A549 treated with AZD2906 at 1 μM for 4 hours (cell line): ENCODE measurements at places on chromosomes 11 and 22. TPM values are rescaled to one million over a fixed set of nuclear protein-coding genes. Genes with fewer than 3 reads are reported as not detected.

The GLB1L3 gene
- 0.03 to 0.05 TPM (median 0.05 TPM) in 3 of 5 replicates, not detected in the others for total RNA-seq

The MMP7 gene
- total RNA-seq, result 20.6 to 32.5 TPM (median 23.4 TPM) in 5 replicates

The PHETA2 gene
- total RNA-seq, result not detected in 5 replicates

The GPR152 gene
- total RNA-seq, result 0.03 to 0.08 TPM in 2 of 5 replicates, not detected in the others

The CBX6 gene
- total RNA-seq, result 24.8 to 27.3 TPM (median 27.1 TPM) in 5 replicates

The SYT12 gene
- total RNA-seq, result 15.6 to 22.2 TPM (median 19.0 TPM) in 5 replicates

The OR52E2 gene
- not detected in 5 replicates for total RNA-seq

The NELL1 gene
- not detected in 5 replicates for total RNA-seq

The TEAD1 gene
- 52.1 to 80.2 TPM (median 74.6 TPM) in 5 replicates for total RNA-seq

The OR4D9 gene
- total RNA-seq, result not detected in 5 replicates

The OR8A1 gene
- not detected in 5 replicates for total RNA-seq

The MUC2 gene
- total RNA-seq, result 0.04 to 0.24 TPM (median 0.12 TPM) in 5 replicates

The SCGB1D2 gene
- total RNA-seq, result not detected in 5 replicates

The CCDC88B gene
- total RNA-seq, result 8.6 to 10.5 TPM (median 10.2 TPM) in 5 replicates

The LRRC32 gene
- 0.13 to 0.46 TPM (median 0.28 TPM) in 5 replicates for total RNA-seq

The ZC3H12C gene
- 6.6 to 10.1 TPM (median 9.0 TPM) in 5 replicates for total RNA-seq

The PRRG4 gene
- total RNA-seq, result 1.8 to 2.3 TPM (median 2.0 TPM) in 5 replicates
